Lower leg skin (tissue), 4 donors: ENCODE measurements at places on chromosomes 1 and 21. TPM values are rescaled to one million over a fixed set of nuclear protein-coding genes. Genes with fewer than 3 reads are reported as not detected.
A peak's percentile ranks its signal among the peaks of the same experiment; 100 is the strongest.

GRCh38 chr1:26994020-26994786 lies 711 bp downstream of the TRNP1 start:
- no peak for DNase-seq

- DNase-seq: peak; percentile 68
Observed at GRCh38 chr1:93629101-93630059, 52.3 kb downstream of the BCAR3 start.

GRCh38 chr1:1025730-1026129 lies 5.8 kb downstream of the AGRN start:
- DNase-seq: no peak

The KRTAP19-3 gene
- 0.97 TPM for total RNA-seq

GRCh38 chr1:45410850-45411509 lies 70.7 kb upstream of the MUTYH start:
- DNase-seq: no peak

DNA sequence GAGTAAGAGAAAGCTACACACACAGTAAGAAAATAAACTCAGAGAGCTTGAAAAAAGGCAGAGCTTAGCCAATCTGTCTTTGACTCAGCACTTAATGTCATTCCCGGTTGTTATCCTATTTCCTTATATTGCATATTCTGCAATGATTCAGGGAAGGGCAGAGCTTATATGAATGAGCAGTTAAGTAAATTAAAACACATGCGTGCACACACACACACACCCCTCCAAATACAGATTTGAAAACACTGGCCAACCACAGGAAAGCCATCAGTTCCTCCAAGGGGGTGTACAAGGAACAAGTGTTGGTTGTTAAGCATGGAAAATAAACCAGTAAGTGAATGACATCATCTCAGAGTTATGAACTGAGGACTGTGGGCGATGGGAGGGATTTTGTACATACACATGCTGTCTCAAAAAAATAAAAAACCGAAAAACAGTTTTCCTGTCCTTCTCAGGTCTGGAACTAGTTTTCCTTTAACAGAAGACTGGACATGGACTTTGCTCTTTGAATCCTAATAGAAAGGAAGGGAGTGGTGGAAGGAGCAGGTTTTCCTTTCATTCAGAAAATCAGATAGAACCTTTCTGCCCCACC lies 1.0 kb downstream of the IQGAP3 start:
- no peak for DNase-seq

- DNase-seq: no peak
Observed at GRCh38 chr1:180791806-180792205, 120.9 kb upstream of the KIAA1614 start.

The OR2M3 gene
- total RNA-seq: not detected
